Activated CD4-positive, alpha-beta T cell treated with anti-CD3 and anti-CD28 coated beads, Interleukin-2, Interleukin-6, amounts not matched to agents 100 ng/mL and 50 ng/mL, durations not matched to agents 16 hours and 8 hours (primary cell): ENCODE measurements at places on chromosomes 13 and 19.

DNA sequence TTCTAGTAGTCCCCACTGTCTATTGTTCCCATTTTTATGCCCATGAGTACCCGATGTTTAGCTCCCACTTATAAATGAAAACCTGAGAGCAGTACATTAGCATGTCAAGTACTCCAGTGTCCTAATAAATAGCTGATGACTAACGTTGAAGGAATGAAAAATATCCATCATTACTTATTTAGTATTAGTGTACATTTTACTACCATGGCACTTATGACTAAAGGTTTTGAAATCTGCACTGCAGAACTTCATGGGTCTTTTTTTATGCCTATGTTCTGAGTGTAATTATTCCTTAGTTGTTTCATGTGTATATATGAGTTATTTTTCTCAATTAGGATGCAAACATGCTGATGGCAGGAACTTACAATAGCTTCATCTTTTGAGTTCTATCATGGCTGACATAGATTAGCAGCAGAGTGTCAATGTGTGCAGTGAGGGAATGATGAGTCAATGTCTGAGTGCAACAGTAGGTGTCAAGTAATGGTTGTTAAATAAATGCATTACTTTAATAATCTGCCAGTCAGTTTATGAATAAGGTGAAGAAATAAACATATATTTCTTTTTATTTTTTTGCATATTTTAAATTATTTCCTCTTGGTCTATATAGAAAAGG, 188.4 kb downstream of the ITGBL1 start:
- DNase-seq = no peak

GRCh38 chr13:111542530-111543341, 222.3 kb downstream of the TEX29 start:
- no peak for DNase-seq

DNA sequence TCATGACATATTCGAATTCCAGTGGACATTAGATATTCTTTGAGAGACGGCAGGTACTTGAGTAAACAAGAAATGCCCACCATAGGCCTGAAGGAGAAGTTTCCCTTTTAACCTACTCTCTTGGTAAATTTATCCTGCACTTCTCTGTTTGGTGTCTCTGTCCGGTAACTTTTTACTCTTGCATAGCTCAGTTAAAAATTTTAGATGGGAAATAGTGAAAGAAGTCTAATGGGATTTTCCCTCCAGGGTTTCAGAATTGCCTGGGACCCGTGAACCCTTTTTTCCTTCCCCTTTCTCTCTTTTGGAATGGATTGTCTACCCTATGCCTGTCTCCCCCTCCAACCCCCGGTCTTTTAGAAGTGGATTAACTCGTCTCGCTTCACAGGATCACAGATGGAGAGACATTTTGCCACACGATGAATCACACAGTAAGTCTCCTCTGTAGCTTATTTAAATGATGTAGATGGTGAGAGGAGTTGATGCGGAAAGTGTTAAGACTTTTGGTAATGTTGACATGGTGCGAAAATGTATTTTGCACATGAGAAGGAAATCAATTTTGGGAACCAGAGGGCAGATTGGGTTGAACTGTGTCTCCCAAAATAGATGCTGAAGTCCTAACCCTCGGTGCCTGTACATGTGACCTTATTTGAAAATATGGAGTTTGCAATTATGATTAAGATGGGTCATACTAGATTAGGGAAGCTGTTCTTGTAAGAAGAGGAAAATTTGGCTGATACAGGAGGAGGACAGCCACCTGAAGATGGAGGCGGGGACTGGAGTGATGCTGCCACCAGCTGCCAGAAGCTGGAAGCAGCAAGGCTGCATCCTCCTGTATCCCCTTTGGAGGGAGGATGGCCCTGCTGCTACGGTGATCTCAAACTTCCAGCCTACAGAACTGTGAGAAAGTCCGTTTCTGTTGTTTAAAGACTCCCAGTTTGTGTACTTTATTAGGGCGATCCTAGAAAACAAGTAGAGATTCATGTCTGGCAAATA, 711 bp upstream of the MIPEP start:
- no peak for DNase-seq

GRCh38 chr19:39826311-39826945, 7.5 kb downstream of the DYRK1B start:
- DNase-seq = no peak

- no peak for DNase-seq
Measured at GRCh38 chr13:76516586-76516985, 369.6 kb downstream of the KCTD12 start.

- DNase-seq = peak; percentile 3
Measured at GRCh38 chr19:57241176-57241575, 744 bp downstream of the ZNF805 start.

GRCh38 chr19:21328885-21329605, at the start of gene ZNF708:
ZNF708 (minus strand) TSS chr19:21329410; CDS start chr19:21329212, 198 bp downstream.
- peak; percentile 93 for DNase-seq

DNA sequence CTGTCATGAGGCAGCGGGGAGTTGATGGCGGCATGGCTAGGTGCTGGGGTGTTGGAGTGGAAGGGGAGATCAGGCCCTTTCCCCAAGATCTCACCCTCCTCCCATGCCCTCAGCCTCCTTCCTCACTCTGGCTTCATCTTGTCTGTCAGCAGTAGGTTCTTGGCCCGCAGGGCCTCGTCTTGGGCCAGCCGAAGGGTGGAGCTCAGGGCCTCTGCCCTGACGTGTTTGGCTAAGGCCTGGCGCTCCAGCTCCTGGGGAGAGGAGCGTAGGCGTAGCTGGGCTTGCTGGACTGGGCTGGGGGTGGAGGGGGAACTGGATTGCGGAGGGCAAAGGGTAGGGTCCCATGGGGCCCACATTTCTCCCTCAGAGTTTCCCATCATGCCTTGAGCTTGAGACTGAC, 23.2 kb downstream of the TSKS start:
- no peak for DNase-seq

DNA sequence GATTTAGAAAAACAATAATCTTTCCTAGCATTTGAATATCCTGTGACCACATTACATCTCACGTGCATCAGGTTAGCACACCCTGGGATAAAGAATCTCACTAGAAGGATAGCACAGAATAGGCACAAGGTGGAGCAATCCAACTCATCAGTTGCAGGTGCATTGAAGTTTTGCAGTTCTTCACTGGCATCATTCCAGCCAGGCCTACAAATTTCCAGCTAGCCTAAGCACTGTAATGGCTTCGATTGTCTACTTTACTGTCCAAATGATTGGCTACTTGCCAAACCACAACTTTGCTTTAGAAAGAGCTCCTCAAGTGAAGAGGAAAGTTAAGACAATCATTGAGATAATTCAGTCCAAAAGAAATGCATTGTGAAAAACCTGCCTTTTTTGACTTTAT, 89.5 kb downstream of the SPRY2 start:
- no peak for DNase-seq

- DNase-seq = no peak
Measured at GRCh38 chr19:55623130-55623529, 1.2 kb downstream of the ZNF784 start.
